ENCODE measurements at places on chromosomes 2 and 18. TPM values are rescaled to one million over a fixed set of nuclear protein-coding genes. Genes with fewer than 3 reads are reported as not detected.

Gene UGT1A7
- total RNA-seq, result not detected

Gene CYBRD1
- 1.2 TPM for total RNA-seq

Gene LYPD6B
- not detected for total RNA-seq

Gene RAX
- total RNA-seq, result not detected

- DNase-seq, result no peak
Measured at GRCh38 chr2:217795067-217795466, 207.7 kb downstream of the TNS1 start.

- DNase-seq, result peak; percentile 20
Measured at GRCh38 chr2:233061591-233062450, 1.7 kb downstream of the INPP5D start.

DNA sequence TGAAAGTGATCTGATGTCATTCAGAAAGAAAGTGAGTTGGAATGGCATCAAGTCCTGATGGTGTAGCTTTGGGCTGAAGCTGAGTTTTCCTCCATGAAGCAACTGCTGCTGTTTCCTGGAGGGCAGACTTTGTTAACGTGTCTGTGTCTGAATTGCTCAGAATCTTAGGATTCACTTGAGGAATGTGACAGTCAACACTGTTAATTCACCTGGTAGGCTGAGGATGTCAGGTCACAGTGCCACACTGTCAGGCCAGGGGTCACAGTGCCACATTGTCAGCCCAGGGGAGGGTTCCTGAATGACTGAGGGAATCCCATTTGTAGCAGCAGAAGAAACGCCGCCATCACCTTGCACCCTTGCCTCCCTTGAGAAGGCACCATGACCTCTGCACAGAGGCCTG lies 39.4 kb downstream of the LYPD6B start:
- no peak for DNase-seq

DNA sequence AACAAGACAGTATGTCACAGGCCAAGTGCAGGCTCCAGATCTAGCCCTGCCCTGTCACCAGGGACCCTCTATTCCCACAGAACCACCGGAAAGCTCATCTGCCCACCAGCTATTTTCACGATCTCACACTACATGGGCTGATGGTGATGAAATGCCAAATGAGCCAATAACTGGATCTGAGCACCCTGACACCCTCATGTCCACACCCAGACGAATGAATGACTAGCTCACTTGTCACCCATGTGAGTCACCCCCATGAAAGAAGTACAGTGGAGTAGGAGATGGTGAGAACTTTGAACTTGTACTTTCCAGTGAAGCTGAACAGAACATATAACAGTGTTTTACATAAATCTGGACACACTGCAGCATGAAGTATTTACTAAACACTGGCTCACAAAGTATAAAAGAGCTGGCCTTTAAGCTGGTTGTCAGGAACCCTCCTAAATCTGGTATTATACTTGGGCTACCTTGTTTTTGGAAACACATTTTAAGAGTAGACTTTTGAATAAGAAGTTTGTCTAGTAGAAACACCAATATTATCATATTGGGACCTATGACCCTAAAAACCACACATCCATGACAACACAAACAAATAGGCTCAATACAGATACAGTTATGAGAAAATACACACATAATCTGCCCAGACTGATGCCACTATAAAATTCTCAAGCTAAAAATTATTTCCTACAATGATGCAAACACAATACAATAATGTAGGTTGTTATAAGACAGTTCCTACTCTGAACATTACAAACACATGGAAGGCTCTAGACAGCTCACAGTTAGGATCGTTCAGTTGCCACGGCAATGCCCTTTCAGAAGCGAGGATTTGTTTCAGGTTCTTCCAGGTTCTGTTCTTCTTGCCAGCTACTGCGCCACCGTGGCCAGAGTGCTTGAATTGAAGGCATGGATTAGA lies 19.0 kb downstream of the INO80C start:
- DNase-seq, result no peak

GRCh38 chr2:226943862-226944620 lies 108.2 kb downstream of the RHBDD1 start:
- no peak for DNase-seq

DNA sequence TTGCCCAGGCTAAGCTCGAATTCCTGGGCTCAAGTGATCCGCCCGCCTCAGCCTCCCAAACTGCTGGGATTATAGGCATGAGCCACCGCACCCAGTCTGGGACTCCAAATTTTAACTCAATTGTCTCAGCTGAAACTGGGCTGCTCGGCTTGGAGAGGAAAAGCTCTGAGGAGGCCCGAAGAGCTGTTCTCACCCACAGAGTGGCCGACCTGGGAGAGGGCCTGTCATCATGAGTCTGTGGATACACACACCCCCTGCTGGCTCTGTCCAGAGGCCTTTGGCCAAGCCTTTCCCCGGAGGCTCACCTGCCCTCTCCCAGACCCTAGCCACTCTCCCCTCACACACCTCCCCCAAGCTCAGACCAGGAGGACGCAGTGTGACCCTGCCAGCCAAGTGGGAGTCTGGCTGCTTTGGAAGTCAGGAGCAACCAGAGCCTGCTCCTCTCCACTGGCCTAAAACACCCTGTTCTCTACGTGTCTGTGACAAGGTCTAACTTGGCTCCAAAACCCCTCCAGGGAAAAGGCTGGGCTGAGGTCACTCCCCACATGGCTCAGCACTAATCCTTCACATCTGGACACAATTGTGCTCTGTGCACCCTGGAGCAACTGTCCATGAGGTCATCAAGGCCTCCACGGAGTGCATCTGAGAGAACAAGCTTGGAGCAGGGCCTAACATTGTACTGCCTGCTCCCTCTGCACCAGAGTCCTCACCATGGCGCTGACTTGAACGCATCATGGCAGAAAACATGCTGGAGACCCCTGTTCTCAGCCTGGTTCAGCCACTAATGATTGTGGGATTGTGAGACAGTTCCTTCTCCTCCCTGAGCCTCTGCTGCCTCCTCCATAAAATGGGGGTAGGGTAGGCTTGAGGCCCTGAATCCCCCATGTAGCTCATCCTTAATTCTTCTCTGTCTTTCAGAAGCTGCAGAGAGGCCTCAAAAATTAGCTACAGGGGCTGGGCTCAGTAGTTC lies 49.9 kb upstream of the RAB6C start:
- no peak for DNase-seq

- no peak for DNase-seq
Measured at GRCh38 chr18:31447530-31448191, at the start of gene DSG3. TSS of gene DSG3 (plus strand) at chr18:31447741. CDS start at chr18:31447878, 137 bp downstream.

DNA sequence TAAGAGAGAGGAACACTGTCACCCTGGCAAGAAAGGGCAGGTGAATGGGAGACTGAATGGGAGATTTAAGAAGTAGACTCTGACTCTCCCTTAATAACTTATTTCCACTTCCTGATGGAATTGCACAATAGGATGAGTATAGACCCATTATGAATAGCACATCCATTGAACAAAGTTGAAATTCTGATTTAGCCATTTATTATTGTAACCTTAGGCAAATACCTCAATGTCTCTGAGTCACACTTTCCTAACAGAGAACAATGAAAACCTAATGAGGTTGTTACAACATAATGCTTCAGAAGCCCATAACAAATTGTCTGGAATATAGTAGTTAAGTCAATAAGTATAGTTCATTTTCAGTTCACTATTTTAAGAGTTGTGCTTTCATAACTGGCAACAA lies 78.9 kb downstream of the NRXN1 start:
- DNase-seq, result no peak

- no peak for DNase-seq
Measured at GRCh38 chr2:147924647-147925046, 79.8 kb downstream of the ACVR2A start.

- no peak for DNase-seq
Measured at GRCh38 chr2:172554352-172555271, 1.3 kb upstream of the PDK1 start.

- DNase-seq, result no peak
Measured at GRCh38 chr2:176490061-176490861, 221.0 kb downstream of the MTX2 start.

Measured in CD8-positive, alpha-beta memory T cell (primary cell).